ENCODE measurements at places on chromosomes 12 and 14. TPM values are rescaled to one million over a fixed set of nuclear protein-coding genes. Genes with fewer than 3 reads are reported as not detected.

WNT5B gene
- 7.2 TPM for total RNA-seq

PTPRR gene
- total RNA-seq: 1.7 TPM

CBX5 gene
- 70.2 TPM for total RNA-seq

NRXN3 gene
- 6.7 TPM for total RNA-seq

DNA sequence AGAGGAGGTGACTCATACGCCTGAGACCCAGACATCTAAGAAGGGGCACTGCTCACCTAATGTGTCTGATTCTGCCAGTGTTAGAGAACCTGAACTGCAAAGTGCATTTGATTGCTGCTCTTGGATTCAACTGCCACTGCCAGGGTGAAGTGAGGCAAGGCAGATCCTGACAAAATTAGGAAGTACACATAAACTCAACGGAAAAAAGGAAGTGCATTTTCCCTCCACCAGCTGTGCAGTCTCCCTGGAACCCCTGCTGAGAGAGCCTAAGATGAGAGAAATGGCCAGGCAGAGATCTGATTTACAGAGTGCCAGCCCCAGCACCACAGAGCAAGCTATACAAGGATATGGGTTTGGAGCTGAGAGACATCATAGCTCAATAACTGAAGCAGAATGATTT is 215.3 kb downstream of the SEC23A start:
- no peak for DNase-seq

CCDC197 gene
- total RNA-seq: not detected

DNA sequence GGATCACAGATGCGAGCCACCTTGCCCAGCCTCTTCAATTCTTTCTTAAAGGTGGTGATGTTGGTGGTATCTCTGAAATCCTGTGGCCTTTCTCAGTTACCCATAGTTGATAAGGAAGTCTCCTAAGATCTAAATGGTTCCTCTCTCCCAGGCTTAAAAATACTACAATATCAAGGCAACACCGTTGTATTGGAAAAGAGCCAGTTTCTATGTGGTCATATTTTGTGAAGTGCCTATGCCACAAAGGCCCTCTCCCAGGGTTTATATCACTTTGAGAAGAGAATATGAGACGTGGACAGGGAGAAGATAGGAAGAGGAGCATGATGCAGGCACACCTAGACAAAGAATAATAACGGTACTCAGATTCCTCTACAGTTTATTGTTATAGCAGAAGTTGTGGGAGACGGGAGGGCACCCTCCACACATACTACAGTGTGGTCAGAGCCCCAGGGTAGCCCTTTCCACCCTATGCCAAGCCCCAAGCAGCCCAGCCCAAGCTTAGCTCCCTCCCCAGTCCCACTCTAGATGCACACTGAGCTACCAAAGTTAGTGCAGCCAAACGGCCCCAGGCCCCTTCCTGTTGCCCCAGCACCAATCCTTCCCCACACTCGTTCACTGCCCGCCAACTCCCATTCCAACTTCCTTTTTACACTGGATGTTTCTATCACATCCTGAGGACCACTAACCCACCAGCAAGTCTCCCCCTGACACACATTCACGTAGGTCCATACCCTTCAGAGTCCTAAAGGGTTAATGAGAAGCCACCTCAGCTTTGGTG is 8.3 kb downstream of the NDRG2 start:
- no peak for DNase-seq

DNA sequence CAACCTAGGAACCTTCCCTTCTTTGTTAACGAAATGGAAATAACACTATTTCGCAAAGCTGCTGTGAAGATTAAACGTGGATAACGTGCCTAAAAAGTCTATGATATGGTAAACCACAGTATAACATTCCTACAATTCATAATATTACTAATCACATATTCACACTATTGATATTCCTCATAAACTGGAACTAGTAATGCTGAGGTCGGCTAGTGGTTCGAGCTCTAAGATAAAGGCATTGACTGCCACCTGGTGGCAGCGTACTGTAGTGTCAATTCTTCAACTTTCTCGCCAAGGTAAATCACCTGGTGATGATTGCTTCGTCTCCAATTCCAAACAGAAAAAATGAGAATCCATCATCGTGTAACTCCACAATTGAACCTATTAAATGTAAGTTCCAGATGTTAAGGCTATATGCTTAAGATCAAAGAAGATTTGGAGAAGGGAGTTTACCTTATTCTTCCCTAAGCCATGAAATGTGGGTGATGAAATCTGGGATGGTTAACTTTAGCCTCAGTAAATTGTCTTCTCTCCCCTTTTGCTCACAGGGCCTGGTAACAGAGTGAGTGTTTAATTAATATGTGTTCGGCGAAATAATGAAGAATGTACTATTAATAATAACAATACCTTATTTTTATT is 197.5 kb upstream of the TMEM132C start:
- DNase-seq: no peak

DNA sequence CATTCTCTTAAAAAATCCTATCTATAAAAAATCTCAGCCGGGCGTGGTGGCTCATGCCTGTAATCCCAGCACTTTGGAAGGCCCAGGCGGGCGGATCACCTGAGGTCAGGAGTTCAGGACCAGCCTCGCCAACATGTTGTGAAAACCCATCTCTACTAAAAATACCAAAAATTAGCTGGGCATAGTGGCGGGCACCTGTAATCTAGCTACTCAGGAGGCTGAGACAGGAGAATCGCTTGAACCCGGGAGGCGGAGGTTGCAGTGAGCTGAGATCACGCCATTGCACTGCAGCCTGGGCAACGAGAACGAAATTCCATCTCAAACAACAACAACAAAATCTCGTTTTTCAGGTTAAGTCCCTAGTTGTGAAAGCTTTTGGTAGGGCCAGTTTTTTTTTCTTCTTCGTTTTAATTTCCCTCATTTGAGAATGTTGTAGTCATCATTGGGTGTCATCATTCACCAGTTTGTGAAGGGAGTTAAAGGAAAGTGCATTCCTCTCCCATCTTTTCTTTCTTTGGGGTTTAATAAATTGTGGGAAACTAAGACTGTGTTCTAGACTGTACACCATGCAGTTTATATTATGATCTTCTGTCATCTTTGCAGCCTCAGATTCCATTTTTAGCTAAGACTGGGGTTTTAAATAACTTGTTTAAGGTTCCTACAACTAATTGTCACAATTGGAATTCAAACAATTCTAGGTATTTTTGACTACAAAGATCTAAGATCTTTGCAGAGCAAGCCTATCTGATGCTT is 23.9 kb downstream of the MDM2 start:
- DNase-seq: no peak

- no peak for DNase-seq
These were observed 79.9 kb downstream of the NEDD1 start for GRCh38 chr12:96986883-96987523.

- no peak for DNase-seq
These were observed 82.2 kb downstream of the PLEKHG7 start for GRCh38 chr12:92784797-92785562.

GRCh38 chr12:121749267-121749666 is 36.7 kb downstream of the TMEM120B start:
- no peak for DNase-seq

PGF gene
- 4.4 TPM for total RNA-seq

DNA sequence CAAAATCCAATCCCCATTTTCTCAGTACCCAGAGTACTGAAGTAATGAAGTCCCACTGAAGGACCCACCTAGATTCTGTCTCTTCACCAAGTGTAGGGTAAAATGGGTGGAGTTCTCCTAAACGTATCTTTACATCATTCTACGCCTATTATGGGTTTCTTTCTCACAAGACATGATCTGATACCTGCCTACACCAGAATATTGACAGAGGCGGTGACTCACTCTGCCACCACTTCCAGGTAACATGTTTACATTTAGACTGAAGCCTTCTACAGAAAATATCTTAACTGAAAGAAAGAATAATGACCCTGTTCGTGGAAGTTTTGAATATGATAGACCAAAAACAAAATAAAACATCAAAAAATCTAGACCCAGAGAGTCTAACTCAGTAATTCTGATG is 89.8 kb downstream of the BTG1 start:
- DNase-seq: peak; percentile 54

DNA sequence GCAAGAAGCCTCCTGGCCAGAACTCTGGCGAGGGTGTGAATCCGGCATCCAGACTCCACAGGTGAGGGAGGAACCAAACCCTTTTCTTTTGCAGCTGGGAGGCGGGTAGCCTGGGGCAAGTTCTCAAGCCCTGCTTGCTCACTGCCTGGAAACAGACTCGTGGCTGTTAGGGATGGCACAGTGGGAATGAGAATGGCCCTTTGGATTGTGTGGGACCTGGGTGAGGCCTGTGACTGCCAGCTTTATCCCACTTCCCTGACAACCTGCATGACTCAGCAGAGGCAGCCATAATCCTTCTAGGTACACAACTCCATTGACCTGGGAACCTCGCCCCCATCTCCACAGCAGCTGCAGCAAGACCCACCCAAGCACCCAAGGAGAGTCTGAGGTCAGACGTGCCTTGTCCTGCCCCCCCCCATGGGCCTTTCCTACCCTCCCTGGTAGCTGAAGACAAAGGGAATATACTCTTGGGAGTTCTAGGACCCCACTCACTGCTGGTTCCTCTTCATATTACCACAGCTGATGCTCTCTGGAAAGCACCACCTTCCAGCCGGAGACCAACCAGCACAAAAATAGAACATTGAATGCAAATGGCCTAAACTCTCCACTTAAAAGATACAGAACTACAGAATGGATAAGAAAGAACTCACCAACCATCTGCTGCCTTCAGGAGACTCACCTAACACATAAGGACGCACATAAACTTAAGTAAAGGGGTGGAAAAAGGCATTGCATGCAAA is 5.1 kb upstream of the GPR33 start:
- no peak for DNase-seq

MYO1H gene
- total RNA-seq: not detected

DNA sequence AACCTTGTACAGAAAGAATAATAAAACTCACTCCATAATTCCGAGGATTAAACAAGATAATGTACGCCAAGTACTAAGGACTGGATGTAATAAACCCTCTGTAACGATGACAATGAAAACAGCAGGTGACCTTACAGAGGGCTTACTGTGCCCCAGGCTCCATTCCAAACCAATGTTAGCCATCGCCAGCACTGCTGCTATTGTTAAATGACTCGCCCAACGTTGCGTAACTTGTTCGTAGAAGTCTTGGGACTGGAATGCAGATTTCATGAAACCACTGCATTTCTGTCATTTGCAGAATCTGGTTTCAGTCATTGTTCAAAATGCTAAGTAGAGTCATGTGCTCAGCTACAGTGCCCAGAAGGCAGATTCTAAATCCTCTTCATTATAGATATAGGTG is 728 bp upstream of the STON2 start:
- peak; percentile 61 for DNase-seq

Data from ureter (tissue), 1 donor.